ENCODE measurements at places on chromosomes 11 and 22. TPM values are rescaled to one million over a fixed set of nuclear protein-coding genes. Genes with fewer than 3 reads are reported as not detected.
A peak's percentile ranks its signal among the peaks of the same experiment; 100 is the strongest.

DNA sequence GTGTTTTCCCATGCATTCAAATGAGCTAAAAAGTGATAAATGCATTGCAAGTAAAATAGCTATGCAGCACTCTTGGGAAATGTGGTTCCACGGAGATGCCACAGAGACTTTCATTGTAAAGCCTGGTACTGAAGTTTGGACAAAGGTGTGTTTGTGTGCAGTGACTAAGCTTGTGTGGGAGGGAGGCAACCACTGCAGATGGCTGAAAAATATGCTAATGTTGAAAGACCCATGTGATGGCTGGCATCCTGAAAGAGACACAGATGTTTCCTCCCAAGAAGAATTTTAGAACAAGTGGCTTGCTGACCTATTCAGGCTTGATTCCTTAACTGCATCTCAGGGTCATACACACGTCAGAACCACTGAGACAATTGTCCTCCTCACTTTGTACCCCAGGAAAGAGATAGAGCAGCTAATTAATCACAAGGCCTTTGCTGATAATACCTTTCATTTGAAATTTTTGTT, 73.8 kb downstream of the FAM76B start:
- no peaks in the 10 kb centered on the region for H3K36me3 ChIP-seq
- no peak overlapping the region for H3K27ac ChIP-seq
- no peak for DNase-seq
- peaks cover 9% of the 10 kb centered on the region for H3K4me1 ChIP-seq

- peak overlapping the region; percentile 8 for H3K4me3 ChIP-seq
- no peak overlapping the region for H3K27ac ChIP-seq
- no peaks in the 10 kb centered on the region for H3K36me3 ChIP-seq
- H3K4me1 ChIP-seq: peaks cover 74% of the 10 kb centered on the region
- H3K27me3 ChIP-seq: peaks cover 11% of the 10 kb centered on the region
Measured at GRCh38 chr11:128294671-128295050, 292.7 kb downstream of the ETS1 start.

GRCh38 chr11:12692229-12693075, 18.2 kb downstream of the TEAD1 start:
- no peaks in the 10 kb centered on the region for H3K27me3 ChIP-seq
- H3K4me3 ChIP-seq: peak overlapping the region; percentile 79
- DNase-seq: peak; percentile 73
- peaks cover 92% of the 10 kb centered on the region for H3K4me1 ChIP-seq

GRCh38 chr11:125308246-125308645, 143.7 kb downstream of the PKNOX2 start:
- no peak overlapping the region for H3K4me3 ChIP-seq
- no peak for DNase-seq
- H3K4me1 ChIP-seq: peaks cover 28% of the 10 kb centered on the region

- peaks cover 11% of the 10 kb centered on the region for H3K4me1 ChIP-seq
- H3K36me3 ChIP-seq: no peaks in the 10 kb centered on the region
- H3K4me3 ChIP-seq: no peak overlapping the region
- no peak overlapping the region for H3K27ac ChIP-seq
- no peak for DNase-seq
Measured at GRCh38 chr11:117423046-117423575, 95.5 kb downstream of the CEP164 start.

DNA sequence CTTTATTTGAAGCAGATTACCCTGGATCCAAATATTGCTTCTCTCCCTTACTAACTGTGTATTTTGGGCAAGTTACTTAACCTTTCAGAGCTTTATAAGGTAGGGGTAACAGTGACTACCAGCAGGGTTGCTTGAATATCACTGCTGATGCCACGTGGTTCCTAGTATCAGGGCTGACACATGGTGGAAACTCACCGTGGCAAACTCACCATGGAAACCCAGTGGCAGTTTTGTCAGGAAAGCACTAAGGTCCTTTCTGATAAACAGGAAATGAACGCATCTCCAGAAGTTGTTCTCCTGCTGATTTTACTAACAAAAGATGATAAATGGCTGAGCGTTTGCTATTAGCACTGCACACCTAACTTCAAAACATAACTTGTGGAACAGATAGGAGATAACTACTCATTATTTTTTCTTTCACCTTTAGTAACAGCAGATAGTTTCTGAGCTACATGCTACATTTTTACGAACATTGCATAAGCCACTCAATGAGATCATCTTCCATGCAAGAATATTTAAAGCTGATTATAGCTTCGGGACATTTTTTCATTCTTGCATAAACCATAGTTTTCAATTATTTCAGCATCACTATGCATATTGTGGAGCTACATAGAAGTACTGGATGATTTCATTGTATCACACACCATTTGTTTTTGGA, 59.7 kb upstream of the RAG2 start:
- no peaks in the 10 kb centered on the region for H3K27me3 ChIP-seq
- no peak overlapping the region for H3K4me3 ChIP-seq
- peaks cover 21% of the 10 kb centered on the region for H3K36me3 ChIP-seq
- no peak overlapping the region for H3K27ac ChIP-seq
- DNase-seq: no peak

DNA sequence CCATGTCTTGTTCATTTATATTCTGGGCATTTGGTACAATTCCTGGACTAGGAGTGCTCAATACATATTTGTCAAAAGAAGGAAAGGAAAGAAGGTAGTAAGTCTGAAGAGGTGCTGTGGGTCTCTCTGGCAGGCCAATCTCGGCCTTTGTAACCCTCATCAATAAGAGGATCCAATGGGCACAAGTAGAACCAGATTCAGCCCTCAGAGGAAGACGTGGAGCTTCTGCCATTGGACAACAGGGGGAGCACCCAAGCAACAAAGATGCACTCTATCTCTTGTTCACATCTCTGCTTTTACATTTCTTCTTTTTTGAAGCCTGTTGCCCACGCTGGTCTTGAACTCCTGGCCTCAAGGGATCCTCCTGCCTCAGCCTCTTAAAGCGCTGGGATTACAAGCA, 2.2 kb upstream of the VPS11 start:
- no peaks in the 10 kb centered on the region for H3K27me3 ChIP-seq
- peaks cover 9% of the 10 kb centered on the region for H3K4me1 ChIP-seq
- H3K36me3 ChIP-seq: peaks cover 8% of the 10 kb centered on the region
- H3K4me3 ChIP-seq: peak overlapping the region; percentile 59

DNA sequence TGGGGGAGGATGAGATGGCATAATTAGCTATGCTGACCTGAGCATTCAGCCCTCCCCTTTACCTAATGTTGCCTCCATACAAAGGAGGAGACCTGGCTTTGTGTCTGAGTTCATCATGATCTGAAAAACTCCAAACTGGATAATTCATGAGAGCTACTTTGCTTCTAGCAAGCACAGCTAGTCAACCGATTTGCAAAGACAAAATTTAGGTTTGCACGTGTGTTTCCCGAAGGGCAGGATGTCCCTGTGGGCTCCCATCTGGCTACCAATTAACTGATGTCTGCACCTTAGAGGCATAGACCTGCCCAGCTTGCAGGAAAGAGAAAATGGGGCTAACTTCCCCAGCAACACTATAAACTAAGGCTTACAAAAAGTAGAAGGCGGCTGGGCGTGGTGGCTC, 42.2 kb upstream of the POU2AF1 start:
- no peak overlapping the region for H3K4me3 ChIP-seq
- no peak overlapping the region for H3K27ac ChIP-seq
- H3K27me3 ChIP-seq: peaks cover 3% of the 10 kb centered on the region
- peaks cover 13% of the 10 kb centered on the region for H3K4me1 ChIP-seq

Gene OR8D1
- total RNA-seq: not detected

Gene USP28
- 22.7 TPM for total RNA-seq

Gene ADM2
- total RNA-seq: 10.2 TPM
